ENCODE measurements at places on chromosomes 16 and 17.

DNA sequence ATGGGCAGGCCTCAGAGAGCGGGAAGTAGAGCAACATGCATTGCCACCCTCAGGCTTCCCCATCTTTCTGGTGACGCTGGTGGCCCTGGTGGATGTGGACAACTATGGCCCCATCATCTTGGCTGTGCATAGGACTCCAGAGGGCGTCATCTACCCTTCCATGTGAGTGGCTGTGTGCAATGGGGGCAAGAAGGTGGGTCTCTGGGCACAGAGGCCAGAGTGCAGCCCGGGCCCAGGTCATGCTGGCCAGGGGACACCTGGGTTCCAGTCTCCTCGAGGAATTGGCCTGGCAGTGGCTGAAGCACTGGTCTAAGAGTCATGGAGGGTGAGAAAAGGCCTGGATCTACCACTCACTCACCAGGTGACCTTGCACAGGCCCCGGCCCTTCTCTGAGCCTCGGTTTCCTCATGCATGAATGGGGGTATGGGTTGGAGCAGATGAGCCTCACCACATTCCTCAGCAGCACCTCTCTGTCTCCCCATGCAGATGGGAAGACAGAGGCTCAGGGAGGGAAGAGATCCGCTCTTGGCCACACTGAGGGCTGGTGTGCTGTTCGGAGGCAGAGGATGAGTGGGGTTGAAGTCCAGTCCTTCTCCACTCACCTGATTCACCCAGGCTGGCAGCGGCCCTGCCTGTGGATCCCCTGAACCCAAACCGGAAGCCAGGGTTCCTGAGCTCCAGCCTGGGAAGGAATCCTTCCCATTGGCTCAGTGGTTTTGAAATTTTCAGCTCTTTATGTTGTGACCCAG is 7.2 kb upstream of the ADGRG3 start:
- DNase-seq = no peak

DNA sequence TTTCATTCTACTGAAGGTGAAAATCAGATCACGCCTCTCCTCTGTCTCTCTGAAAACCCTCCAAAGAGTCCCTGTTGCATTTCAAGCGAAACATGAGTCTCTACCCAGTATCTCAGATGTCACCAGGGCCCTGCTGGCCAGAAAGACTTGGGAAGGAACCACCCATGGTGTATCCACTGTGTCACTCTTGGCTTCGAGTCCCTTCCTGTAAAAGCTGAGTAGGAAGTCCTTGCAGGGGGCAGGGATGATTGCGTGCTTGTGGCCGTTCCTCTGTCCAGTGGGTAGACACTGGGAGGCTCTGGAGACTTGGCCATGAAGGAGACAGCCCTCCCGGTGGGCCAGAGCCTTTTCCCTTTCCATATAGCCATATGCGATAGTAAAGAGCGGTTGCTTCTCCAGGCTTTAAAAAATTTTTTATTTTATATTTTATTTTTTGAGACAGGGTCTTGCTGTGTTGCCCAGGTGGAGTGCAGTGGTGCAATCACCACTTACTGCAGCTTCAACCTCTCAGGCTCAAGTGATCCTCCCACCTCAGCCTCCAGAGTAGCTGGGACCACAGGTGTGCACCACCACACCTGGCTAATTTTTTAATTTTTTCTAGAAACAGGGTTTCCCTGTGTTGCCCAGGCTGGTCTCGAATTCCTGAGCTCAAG is 19.0 kb upstream of the RMI2 start:
- no peak for DNase-seq

DNA sequence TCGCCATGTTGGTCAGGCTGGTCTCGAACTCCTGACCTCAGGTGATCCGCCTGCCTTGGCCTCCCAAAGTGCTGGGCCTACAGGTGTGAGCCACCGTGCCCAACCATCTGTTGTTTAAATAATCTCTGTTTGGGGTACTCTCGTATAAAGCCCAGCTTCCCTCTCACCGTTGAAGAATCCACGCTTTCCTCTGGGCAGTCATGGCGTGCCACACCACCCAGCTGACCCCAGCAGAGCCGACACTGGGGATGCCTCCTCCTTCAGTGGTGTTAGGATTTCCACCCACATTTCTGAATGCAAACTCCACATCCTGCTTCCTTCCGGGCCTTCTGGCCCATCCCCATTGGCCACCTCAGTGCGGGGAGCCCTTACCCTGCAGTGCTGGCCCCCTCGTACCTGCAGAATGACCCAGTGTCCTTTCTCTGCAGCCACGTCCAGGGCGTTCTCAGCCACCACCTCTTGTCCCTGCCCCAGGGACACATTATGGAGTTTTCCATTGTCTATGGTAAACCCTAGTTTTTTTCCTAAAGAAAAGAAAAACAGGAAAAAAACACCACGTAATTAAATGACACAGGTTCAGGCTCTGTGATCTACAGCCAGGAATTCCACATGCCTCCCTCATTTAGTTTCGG is 60.4 kb downstream of the PGS1 start:
- no peak for DNase-seq

DNA sequence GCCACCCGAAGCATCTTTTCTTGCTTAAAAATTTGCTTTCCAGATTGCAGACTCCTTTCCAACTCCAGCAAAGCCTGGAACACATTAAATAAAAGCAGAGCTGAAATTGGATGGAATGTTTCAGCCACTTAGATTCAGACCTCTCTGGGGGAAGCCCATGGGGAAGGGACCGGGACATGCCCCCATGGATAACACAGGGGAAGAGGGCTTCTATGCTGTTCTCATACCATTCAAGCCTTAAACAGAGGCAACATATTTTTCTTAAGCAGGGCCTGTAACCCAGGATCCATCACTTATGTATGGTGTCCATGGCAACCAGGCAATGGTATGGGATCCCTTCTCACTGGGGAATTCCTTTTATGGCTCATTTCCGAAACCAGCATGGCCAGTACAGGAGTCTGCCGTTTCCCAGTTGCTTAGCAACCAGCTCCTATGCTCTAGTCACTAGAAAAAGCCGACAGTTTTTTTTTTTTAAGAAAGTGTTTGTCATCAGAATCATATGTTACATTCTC is 62.0 kb upstream of the MARCHF10 start:
- no peak for DNase-seq

DNA sequence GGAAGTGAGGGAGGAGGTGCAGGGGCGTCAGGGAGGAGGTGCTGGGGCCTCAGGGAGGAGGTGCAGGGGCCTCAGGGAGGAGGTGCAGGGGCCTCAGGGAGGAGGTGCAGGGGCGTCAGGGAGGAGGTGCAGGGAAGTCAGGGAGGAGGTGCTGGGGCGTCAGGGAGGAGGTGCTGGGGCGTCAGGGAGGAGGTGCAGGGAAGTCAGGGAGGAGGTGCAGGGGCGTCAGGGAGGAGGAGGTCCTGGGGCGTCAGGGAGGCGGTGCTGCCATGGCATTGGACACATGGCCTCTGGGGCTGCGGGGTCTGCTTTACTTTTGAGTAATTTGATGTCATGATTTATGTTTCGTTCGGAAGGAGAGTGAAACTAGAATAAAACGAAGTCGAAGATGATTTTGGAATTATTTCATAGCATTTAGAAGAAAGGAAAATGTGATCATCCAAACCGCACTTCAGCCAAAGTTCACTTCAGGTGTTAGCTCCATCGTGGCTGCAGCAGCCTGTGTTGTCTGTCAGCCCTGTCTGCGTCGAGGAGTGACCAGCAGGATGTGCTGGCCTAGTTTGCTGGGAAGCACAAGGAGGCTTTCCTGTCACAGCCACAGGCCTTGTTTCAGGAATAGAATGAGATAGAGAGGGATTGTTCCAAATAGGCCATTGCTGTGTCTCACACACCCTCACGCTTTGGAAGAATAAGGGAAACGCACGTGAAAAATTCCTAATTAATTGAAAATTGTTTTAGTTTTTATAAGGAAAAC is 42.8 kb downstream of the RAB11FIP3 start:
- DNase-seq = no peak

DNA sequence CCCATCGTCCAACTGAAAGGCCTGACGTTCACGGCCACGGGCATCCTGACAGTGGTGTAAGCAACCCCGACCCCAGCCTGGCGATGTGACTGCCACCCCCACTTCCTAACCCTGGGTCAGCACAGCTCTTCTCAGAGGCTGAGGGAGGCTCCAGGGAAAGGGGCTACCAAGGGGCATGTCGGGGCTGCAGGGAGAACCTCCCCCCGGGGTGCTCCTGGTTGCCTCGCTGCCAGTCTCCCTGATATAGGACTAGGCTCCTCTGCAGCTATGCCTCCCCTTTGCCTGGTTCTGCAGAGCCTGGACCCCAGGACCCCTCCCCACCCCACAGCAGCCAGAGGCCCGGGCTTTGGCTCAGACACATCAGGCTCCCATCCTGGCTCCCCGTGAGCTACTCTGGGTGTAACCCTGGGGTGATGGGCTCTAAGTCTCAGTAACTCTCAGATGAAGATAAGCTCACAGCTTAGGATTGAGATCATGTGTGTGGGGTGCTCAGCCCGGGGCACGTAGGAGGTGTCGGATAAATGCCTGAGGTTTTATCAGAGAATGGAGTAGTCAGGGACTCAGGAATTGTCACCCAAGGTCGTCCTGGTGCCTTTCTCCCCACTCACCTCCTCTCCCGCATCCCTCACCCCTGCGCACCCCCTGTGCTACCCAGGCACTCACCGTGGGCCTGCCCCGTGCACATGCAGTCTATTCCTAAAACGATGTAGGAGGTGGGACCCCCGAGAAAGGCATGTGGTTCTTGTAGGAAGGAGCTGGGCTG is 10.6 kb downstream of the ITGAD start:
- no peak for DNase-seq

DNA sequence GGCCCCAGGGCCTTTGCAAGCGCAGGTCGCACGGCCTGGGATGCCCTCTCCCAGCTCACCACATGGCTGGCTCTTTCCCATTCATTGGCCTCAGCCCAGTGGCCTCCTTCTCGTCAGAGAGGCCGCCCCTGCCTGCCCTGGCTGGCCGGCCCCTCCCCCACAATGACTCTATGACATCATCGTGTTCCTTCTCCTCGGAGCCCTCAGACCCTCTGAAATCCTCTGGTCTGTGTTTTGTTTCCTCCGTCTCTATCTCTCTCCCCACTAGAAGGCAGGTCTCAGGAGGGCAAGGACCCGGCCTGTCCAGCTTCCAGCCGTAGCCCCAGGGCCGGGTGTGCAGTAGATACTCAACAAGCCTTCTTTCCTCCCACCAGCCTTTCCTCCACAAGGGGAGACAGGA is 164.8 kb upstream of the FOXF1 start:
- no peak for DNase-seq

DNA sequence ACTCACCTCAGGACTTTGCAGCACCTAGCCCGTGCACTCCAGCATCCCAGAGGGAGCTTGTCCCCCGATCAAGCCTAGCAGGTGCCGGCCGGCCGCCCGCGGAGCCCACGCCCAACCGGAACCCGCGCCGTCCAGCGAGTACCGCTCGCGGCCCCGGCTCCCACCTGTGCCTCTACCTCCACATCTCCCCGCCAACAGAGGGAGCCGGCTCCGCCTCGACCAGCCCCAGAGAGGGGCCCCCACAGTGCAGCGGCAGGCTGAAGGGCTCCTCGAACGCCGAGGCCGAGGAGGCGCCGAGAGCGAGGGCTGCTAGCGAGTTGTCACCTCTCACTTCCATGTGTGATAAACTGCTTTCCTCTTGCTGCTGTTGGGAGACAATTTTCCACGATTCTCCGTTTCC is 41.1 kb upstream of the DHRS7B start:
- no peak for DNase-seq

DNA sequence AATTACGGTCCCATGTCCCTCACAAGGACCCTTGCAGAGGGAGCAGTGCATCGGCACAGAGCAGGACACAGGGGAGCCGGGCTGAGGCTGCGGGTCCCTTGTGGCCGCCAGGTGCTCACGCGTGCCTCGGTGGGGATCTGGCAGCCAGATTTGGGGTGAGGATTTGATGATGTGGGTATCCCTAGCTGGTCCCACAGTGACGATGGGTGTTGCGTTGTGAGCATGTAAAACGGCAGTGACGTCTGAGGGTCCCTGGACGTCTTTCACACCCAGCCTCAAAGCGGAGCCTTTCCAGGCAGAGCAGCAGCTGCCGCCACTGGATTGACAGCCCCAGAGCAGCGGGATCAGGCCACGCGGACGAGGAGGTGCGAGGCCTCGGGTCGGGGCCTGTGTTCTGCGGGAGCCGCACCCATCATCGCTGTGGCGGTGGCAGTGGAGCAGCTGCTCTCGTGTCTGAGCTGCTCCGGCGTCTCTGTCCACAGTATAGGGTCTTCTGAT is 54.6 kb downstream of the WDR45B start:
- DNase-seq = no peak

GRCh38 chr16:78209951-78210661 is 110.7 kb downstream of the WWOX start:
- no peak for DNase-seq

GRCh38 chr17:78800132-78800931 is 18.3 kb upstream of the CYTH1 start:
- no peak for DNase-seq

DNA sequence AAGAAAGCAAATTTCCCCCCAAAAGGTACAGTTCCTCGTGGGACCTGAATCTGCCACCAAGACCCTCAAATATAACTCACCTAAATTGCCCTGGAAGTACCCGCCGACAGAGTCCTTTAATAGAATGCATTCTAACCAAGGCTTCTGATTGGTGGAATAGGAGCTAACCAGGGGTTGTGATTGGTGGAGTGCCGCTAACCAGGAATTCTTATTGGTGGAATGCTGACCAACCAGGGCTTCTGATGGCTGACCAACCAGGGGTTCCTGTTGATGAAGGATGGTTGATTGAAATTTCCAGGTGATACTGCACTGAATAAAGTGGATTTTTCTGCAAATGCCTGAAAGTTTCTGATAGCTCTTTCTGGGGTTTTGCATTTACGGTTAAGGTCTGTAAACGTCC is 6.5 kb downstream of the TFAP4 start:
- DNase-seq = no peak

DNA sequence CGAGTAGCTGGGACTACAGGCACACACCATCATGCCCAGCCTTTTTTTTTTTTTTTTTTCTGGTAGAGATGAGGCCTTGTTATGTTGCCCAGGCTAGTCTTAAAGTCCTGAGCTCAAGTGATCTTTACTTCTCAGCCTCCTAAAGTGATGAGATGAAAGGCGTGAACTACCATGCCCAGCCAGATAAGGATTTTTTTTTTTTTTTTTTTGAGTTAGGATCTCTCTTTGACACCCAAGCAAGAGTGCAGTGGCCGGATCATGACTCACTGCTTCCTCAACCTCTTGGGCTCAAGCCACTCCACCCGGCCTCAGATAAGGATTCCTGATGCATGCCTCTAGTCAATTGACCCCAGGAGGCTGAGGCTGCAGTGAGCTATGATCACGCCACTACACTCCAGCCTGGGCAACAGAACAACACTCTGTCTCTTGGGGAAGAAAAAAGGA is 11.2 kb upstream of the PLEKHG4 start:
- no peak for DNase-seq

DNA sequence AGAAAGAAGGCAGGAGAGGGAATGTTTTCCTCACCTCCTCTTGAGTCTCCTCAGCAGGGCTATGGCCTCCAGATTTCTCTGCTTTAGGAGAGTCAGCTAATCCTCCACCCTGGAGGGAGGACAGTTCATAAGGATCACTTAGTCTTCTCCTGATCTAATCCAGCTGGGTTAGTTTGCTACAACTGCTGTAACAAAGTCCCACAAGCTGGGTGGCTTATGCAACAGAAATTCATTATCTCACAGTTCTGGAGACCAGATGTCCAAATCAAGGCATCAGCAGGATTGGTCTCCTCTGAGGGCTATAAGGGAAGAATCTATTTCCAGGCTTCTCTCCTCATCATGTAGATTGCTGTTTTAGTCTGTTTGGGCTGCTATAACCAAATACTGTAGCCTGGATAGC is 40.6 kb upstream of the XYLT1 start:
- no peak for DNase-seq
